ENCODE measurements at places on chromosomes 13 and 19. TPM values are rescaled to one million over a fixed set of nuclear protein-coding genes. Genes with fewer than 3 reads are reported as not detected.

The PSG4 gene
- total RNA-seq, result not detected

The APOE gene
- 2.5 TPM for total RNA-seq

The CD79A gene
- total RNA-seq, result 0.81 TPM

The CEACAM4 gene
- total RNA-seq, result not detected

The CCL25 gene
- not detected for total RNA-seq

The MAN2B1 gene
- total RNA-seq, result 18.4 TPM

The PSG7 gene
- not detected for total RNA-seq

The PDE4C gene
- total RNA-seq, result not detected

The ACOD1 gene
- total RNA-seq, result not detected

The ZNF44 gene
- 0.94 TPM for total RNA-seq

The SIGLEC5 gene
- total RNA-seq, result not detected

The PSMD8 gene
- total RNA-seq, result 640 TPM

The ZNF575 gene
- total RNA-seq, result 0.08 TPM

The UNC13A gene
- total RNA-seq, result 0.05 TPM

The SYCN gene
- not detected for total RNA-seq

The OR7G3 gene
- total RNA-seq, result not detected

The TNFRSF19 gene
- total RNA-seq, result 0.03 TPM

The ZNF154 gene
- total RNA-seq, result not detected

The CRX gene
- total RNA-seq, result not detected

The ZNF442 gene
- total RNA-seq, result 0.05 TPM

The ZNF254 gene
- total RNA-seq, result 1.0 TPM

The CBY2 gene
- total RNA-seq, result not detected

The ATP1A3 gene
- total RNA-seq, result 0.10 TPM

The CDC42EP5 gene
- 72.4 TPM for total RNA-seq

The PDX1 gene
- 0.89 TPM for total RNA-seq

The CNFN gene
- 4.3 TPM for total RNA-seq

The KLF1 gene
- not detected for total RNA-seq

The SPRED3 gene
- total RNA-seq, result 0.13 TPM

The NLRP7 gene
- not detected for total RNA-seq

The S1PR5 gene
- total RNA-seq, result not detected

The MICOS13 gene
- total RNA-seq, result 223 TPM

The ZNF28 gene
- 13.2 TPM for total RNA-seq

The CELF5 gene
- total RNA-seq, result 0.10 TPM

The CRLF1 gene
- total RNA-seq, result not detected

The FOXA3 gene
- total RNA-seq, result 10.7 TPM

The MARK4 gene
- 8.3 TPM for total RNA-seq

The TNFAIP8L1 gene
- 6.3 TPM for total RNA-seq

The DCUN1D2 gene
- total RNA-seq, result 17.1 TPM

The ZNF98 gene
- total RNA-seq, result not detected
